ENCODE measurements at places on chromosomes 7 and 10. TPM values are rescaled to one million over a fixed set of nuclear protein-coding genes. Genes with fewer than 3 reads are reported as not detected.

GRCh38 chr10:90859321-90859751 is 1.5 kb upstream of the HTR7 start:
- peak; percentile 83 for DNase-seq

GRCh38 chr7:26574476-26574875 is 282.8 kb downstream of the SNX10 start:
- no peak for DNase-seq

- no peak for DNase-seq
Measured at GRCh38 chr7:36985866-36986400, 261.6 kb upstream of the AOAH start.

- no peak for DNase-seq
Measured at GRCh38 chr7:43791665-43792064, 33.2 kb downstream of the BLVRA start.

DNA sequence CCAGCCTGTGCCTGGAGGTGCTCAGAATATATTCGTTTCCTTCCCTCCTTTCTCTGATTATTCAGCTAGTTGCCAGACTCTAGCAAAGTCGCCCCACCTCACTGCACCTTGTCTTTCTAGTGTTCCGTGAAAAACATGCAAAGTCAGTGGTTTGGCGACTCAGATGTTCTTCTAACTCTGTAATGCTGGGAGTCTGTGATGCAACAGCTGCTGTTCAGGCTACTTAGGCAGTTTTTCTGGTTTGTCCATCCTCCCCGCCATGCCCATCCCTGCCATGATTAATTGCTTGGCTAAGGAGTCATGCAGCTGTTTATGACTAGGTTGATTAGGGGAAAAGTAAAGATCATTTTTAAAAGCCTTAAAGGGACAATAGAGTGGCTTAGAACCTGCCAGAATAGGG is 99.4 kb downstream of the MTPN start:
- peak; percentile 39 for DNase-seq

DNA sequence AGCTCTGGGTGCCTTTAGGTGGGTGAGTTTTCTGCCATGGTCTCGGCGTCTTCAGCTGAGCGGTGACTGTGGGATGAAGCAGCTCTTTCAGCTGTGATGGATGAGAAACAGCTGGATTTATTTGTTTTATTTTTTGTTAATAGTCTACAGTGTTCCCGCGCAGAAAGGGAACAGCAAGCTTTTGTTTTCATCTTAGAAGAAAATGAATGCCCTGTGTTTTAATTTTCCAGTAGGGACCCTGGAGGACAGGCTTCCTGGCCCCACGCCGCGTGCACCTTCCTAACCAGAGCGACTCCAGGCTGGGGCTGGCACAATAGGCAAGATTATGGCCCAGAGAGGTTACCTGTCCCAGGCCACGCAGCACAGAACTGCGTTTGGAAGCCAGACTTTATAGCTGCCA is 57.6 kb downstream of the GTF2IRD1 start:
- DNase-seq, result no peak

DNA sequence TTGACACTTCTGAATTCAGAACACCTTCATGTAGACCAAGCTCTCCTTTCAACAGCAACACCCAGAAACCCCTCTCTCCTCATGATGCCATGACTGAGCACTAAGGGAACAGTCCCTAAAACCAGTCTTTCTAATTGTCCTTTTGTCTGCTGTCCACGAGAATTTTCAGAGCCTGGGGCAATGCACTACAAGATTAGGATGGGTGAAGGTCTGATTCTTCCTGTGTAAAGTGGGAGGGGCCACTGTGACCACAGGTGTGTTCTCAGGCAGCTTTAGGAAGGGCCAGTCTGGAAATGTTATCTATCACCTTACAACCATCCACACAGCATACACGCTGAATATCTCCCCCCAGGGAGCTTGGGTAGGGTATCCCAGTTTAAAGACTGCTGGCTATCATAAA is 7.9 kb downstream of the PAXIP1 start:
- DNase-seq, result no peak

GRCh38 chr10:59907918-59908807 is 1.8 kb upstream of the CCDC6 start:
- DNase-seq, result peak; percentile 85

GRCh38 chr7:104414216-104414615 is 85.8 kb downstream of the LHFPL3 start:
- DNase-seq, result no peak

Gene TMEM139
- total RNA-seq, result not detected

Gene AKR1C2
- total RNA-seq, result 1.6 TPM

- DNase-seq, result no peak
Measured at GRCh38 chr10:131555406-131555805, 243.9 kb upstream of the TCERG1L start.

Gene SORCS1
- total RNA-seq, result not detected

- DNase-seq, result peak; percentile 25
Measured at GRCh38 chr10:103055105-103055504, 137.0 kb downstream of the CNNM2 start.

DNA sequence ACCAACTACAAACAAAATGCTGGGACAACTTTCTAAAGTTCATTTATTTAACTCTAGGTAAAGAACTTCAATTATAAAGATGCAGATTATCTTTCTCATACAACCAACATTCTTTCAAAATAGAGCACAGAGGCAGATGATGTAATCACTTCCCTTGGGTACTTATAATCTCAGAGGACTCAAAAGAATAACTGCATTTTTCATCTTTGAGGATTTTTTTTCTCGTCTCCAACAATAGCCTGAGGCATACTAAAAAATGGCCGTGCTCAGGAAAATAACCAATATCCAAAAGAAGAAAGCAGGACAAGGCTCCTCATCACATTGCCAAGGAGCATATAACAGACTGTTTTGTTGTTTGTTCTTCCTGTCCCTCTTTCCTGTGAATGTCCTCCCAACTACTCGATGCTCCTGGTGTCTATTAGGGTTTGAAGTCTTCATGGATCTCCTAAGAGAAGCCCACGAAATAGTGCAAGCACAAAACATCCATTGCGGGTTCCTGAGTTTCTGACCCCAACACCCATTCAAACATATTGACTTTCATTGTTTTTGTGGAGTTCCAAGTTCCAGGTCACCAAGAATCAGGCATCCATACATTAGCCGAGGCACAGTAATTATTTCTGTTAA is 182.9 kb downstream of the SORCS1 start:
- DNase-seq, result no peak

- DNase-seq, result no peak
Measured at GRCh38 chr10:111523016-111523415, 446.2 kb downstream of the ADRA2A start.

Data from fibroblast of villous mesenchyme (primary cell).